ENCODE measurements at places on chromosomes 2 and 18.

DNA sequence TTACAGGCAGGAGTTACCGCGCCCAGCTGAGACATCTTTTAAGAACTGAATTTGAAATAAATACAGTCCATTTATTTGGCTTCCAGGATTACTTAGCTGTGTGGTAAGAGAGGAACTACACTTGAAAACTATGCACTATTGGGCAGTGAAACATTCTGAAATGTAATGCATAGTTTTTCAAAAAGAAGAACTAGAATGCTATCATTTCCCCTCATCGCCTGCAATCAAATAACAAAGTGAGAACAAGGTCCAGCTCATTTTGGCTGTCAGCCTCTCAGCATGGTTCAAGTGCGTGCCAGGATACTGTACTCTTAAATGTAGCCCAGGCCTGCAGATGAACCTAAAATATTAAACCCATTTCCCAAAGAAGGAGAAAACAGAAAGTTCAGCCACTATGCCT is 76.6 kb upstream of the ARL5A start:
- no peak for DNase-seq

DNA sequence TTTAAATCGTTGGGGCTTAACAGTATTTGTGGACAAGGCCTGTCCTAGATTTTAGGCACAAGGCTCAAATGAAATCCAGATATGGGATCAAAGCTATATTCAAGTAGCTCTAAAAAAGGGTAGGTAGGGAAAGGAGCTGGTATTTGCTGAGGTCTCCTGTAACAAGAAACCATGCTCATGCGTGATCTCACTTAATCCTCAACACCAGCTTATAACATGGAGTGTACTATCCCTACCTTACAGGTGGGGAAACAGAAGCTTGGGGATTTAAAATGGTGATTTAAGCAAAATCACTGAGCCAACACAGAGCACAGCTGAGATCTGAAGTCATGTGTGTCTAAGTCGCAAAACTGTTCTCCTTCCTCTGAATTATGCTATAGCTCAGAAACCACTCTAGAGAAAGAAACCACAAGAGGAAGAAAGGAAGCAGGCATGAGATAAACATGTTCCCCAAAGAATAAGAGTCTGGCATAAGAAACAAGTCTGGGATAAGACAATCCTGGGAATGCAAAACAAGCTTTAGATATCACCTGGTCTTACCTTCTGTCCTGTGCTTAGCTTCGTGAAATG is 43.1 kb downstream of the CYRIA start:
- no peak for DNase-seq

GRCh38 chr2:177273408-177273807 is 8.9 kb upstream of the NFE2L2 start:
- no peak for DNase-seq

DNA sequence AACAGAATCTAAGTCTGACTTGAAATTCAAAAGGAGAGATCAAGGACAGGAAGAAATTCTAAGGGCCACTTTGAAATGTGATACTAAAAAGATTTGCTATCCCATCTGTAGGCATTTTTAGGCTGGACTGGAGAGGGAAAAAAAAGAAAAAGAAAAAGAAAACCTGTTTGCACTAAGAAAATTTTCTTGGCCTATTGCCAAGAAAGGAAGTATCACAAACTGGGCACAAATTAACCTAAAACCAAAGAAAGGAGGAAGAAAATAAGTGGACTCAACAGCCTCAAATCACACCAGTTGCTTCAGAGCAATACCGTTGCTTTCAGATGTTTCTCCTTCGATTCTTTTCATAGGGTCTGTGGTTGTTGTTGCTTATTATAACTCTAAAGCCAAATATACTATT is 287.9 kb upstream of the VRK2 start:
- no peak for DNase-seq

GRCh38 chr2:96320728-96321622 is 4.1 kb upstream of the ITPRIPL1 start:
- DNase-seq = peak; percentile 12

DNA sequence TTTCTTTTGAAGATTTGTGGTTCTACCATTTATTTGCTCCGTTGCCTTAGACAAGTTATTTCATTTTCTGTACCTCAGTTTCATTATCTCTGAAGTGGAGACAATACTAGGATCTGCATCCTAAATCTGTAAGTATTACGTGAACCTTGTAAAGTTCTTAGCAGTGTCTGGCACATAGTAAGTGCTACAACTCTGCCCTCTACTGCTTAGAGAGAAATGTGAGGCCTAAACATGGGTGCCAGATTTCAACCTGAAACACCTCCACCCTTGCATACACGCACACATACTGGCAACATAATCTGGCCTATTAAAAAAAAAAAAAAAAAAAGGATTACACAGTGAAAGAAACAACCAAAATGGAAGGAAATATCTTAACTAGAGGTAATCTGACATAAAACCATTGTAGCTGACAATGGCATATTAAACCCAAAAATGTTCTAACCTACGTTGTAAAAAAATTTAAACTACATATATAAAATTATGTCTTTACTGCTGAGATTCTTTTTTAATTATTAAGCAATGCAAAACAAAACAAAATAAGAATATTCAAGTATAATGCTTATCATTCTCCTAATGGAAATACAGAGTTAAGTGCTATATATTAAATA is 132.6 kb downstream of the MAP2 start:
- peak; percentile 16 for DNase-seq

- DNase-seq = no peak
These were observed 124.5 kb downstream of the CTIF start for GRCh38 chr18:48663096-48663930.

- no peak for DNase-seq
These were observed 428.6 kb upstream of the FSHR start for GRCh38 chr2:49582946-49583345.

- DNase-seq = no peak
These were observed 34.9 kb downstream of the ANO7 start for GRCh38 chr2:241223211-241224017.

- DNase-seq = no peak
These were observed 14.9 kb downstream of the IGFBP2 start for GRCh38 chr2:216648105-216648504.

DNA sequence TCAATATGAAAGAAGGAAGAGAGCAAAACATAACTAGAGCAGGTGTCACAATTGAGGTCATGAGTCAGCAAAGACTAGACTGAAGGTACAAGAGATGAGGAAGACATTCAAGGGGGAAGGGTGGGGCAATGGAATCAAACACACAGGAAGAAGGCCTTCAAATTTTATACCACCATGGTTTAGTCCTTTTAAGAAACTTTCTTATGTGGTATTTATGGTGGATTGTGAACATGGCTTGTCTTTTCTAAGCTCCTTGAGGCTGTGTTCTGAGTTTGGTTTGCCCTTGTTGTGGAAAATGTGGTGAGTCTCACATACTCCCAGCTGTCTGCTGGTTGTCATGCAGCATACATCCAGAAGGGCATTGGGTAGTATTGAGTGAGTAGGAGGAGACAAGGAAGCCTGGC is 62.1 kb downstream of the NABP1 start:
- DNase-seq = no peak

- no peak for DNase-seq
These were observed 104.6 kb downstream of the PTPN4 start for GRCh38 chr2:119864318-119864717.

DNA sequence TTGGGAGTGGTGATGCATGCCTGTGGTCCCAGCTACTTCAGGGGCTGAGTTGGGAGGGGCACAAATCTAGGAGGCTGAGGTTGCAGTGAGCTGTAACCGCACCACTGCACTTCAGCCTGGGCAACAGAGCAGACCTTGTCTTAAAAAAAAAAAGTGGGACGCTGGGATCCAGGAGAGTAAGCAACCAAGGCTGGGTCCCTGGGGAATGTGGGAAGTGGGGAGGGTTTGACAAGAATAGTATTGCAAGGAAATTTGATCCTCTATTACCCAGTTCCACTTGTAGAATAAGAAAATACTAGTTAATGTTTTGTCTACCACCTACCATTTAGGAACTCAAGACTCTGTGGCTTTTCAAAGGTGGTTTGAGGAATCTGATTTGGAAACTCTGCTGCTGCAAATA is 21.1 kb upstream of the DYTN start:
- no peak for DNase-seq

- DNase-seq = peak; percentile 29
These were observed 1.2 kb downstream of the ZFP36L2 start for GRCh38 chr2:43225093-43225787.

GRCh38 chr2:16126517-16127275 is 186.3 kb downstream of the MYCN start:
- DNase-seq = no peak

GRCh38 chr2:175372704-175373701 is 191.5 kb upstream of the ATP5MC3 start:
- no peak for DNase-seq

GRCh38 chr2:200383380-200384110 is 77.1 kb downstream of the SPATS2L start:
- peak; percentile 18 for DNase-seq

DNA sequence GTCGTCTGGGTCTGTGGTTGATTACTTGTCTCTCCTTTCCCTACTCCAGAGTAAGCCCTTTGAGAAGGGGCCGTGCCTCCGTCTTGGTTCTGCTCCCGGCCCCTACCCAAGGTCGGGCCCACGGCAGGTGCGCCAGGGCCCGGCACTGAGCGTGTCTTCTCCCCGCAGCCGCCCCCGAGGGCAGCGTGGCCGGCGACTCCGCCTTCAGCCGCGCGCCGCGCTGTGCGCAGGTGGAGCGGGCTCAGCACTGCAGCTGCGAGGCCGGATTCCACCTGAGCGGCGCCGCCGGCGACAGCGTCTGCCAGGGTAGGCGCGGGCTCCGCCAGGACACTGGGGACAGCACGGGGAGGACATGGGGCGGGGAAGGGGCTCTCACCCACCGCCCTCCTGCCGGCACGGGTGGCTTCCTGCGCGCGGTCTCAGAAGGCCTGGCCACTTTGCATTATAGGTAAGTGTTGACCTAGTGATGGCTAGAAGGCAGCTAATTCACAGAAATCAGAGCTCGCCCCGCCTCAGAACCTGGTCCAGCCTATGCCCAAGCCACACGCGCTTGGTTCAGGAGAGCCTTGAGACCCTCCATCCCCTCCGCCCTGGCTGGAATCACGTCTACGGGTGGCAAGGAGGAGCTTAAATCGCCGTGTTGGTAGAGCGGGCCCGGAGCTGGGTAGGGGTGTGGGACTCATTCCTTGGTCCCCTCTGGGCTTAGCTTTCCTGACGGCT is 43.5 kb downstream of the FBLN7 start:
- DNase-seq = peak; percentile 78

GRCh38 chr18:35481960-35482366 is 15.8 kb downstream of the INO80C start:
- no peak for DNase-seq

- DNase-seq = no peak
These were observed 19.0 kb downstream of the AQP12B start for GRCh38 chr2:240663546-240664190.

- DNase-seq = no peak
These were observed 22.9 kb upstream of the DARS1 start for GRCh38 chr2:136008205-136008865.

- no peak for DNase-seq
These were observed 151.9 kb downstream of the CERS6 start for GRCh38 chr2:168607992-168608391.

- no peak for DNase-seq
These were observed 467.5 kb upstream of the CHST9 start for GRCh38 chr18:27652480-27653121.
